ENCODE measurements at places on chromosomes 11 and 22. TPM values are rescaled to one million over a fixed set of nuclear protein-coding genes. Genes with fewer than 3 reads are reported as not detected.

The FDX1 gene
- total RNA-seq = 24.0 TPM

The FOLR2 gene
- 4.8 TPM for total RNA-seq

The CD44 gene
- total RNA-seq = 107 TPM

The TCN1 gene
- not detected for total RNA-seq

The ALX4 gene
- total RNA-seq = not detected

The MPZL2 gene
- total RNA-seq = 62.1 TPM

The C11orf86 gene
- total RNA-seq = 82.9 TPM

The RFPL2 gene
- not detected for total RNA-seq

The DMC1 gene
- total RNA-seq = 0.87 TPM

The MS4A7 gene
- total RNA-seq = 38.3 TPM

The NNMT gene
- total RNA-seq = 42.2 TPM

The NTM gene
- 1.0 TPM for total RNA-seq

The MUC2 gene
- 2,135 TPM for total RNA-seq

The MRE11 gene
- 11.4 TPM for total RNA-seq

The MUC5AC gene
- 0.03 TPM for total RNA-seq

The KDM4E gene
- total RNA-seq = not detected

The EIF4G2 gene
- total RNA-seq = 726 TPM

The CD3G gene
- 1.9 TPM for total RNA-seq

The TRABD gene
- 63.5 TPM for total RNA-seq

The CABP7 gene
- 0.12 TPM for total RNA-seq

The ZP1 gene
- total RNA-seq = 0.17 TPM

The YPEL1 gene
- total RNA-seq = 1.6 TPM

The MYOD1 gene
- not detected for total RNA-seq

The DRD2 gene
- 0.31 TPM for total RNA-seq

The GLYATL2 gene
- not detected for total RNA-seq

The CENPM gene
- total RNA-seq = 16.4 TPM

The OR5B21 gene
- total RNA-seq = not detected

The CD6 gene
- total RNA-seq = 1.9 TPM

The TMEM132A gene
- 7.8 TPM for total RNA-seq

The MACROD1 gene
- 31.6 TPM for total RNA-seq

The PHOX2A gene
- 0.61 TPM for total RNA-seq

The SLC22A6 gene
- total RNA-seq = not detected

The C22orf42 gene
- total RNA-seq = not detected

The KDM4D gene
- 0.55 TPM for total RNA-seq

The DDIAS gene
- total RNA-seq = 2.5 TPM
